HS-5 (cell line): ENCODE measurements at places on chromosomes 16 and 17.

- no peak for DNase-seq
These were observed 12.3 kb downstream of the CACNG4 start for GRCh38 chr17:66976781-66977201.

DNA sequence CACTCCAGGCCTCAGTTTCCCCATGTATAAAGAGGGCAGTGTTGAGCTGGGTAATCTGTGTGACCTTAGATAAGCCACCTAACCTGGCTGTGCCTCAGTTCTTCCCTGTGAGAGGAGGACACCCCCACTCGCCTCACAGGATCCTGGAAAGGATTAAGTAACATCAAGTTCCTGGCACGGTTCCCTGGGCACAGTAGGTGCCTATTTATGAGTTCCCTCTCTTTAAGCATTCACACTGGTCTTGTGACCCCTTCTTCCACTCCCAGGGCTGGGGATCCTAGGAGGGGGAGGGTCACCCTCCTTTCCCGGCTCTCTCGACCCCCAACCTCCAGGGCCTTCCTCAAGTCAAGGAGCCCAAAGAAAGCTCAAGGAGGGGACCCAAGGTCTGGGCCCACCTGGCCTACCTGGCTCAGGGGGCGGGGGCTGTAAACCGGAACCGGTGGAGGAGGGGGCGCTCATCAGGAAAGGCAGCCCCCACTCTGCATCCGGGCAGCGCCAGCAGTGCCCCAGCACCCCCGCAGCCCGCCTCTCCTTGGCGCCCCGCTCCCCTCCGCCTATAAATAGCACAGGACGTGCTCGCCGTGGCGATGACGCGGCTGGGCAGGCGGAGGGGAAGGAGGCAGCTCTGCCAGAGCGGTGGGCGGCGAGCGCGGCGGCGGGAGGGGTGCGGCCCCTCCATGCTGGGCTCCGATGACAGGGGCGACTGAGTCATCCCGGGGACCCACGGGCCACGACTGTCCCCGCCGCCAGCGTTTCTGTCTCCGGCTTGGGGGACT is 9.4 kb downstream of the RPL19 start:
- no peak for DNase-seq

- DNase-seq, result no peak
These were observed 121.2 kb downstream of the RPTOR start for GRCh38 chr17:80665792-80666191.

DNA sequence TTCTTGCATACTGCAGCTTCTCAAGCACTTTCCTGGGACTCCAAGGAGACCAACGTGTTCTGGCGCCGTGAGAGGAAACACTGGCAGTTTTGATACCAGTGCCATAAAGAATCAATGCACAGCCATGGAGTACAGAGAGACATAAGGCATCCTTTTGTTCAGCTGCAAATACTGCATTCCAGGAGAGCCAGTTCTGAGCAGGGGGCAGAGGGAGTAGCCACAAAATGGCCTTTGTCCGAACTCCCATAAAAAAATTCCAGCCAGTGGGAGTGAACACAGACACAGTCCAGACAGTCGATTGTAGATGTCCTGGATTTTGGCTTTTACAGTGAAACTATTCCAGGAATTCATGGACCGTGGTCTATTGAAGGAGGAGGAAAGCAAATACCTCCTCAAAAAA is 36.2 kb upstream of the TEKT3 start:
- no peak for DNase-seq

DNA sequence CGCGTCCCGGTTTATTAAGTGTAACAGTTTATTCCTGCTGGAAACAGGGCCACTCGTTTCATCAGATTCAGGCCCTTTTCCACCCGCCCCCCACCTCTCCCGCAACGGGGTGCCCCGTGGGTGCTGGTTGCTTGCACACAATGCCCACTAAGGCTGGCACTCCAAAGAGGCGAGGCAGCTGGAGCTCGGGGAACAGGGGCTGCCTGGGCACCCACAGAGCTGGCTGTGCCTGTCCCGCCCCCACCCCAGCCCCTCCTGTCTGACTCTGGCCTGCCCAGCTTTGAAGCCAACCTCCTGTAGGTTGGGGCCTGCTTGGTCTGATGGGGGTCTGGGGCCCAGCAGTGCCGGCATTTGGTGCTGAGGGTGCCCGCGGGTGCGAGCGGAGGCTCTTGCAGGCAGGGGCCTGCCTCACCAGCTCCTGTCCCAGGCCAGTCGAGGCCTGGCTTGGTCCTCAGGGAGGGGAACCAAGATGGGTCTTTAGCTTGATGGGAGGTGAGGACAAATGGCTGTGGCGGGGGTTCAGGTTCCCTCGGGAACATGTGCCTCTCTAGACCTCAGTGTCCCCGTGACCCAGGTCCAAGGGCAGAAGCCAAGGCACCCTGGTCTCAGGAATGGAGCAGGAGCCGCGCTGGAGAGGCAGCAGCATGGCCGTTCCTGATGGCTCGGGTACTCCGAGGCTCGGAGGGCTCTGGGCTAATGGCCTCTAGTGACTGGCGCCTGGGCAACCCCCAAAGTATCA is 20.1 kb downstream of the MYBBP1A start:
- no peak for DNase-seq

DNA sequence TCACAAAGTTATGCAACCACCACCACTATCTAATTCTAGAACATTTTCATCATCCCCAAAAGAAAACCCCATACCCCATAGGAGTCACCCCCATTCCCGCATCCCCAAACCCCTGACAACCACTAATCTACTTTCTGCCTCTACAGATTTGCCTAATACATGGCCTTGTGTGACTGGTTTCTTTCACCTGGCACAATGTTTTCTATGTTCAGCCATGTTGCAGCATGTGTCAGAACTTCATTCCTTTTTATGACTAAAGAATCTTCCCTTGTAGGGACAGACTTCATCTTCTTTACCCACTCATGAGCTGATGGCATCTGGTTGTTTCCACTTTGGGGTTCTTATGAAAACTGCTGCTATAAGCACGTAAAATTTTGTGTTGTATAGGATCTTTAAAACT is 34.6 kb downstream of the CYTH1 start:
- no peak for DNase-seq

DNA sequence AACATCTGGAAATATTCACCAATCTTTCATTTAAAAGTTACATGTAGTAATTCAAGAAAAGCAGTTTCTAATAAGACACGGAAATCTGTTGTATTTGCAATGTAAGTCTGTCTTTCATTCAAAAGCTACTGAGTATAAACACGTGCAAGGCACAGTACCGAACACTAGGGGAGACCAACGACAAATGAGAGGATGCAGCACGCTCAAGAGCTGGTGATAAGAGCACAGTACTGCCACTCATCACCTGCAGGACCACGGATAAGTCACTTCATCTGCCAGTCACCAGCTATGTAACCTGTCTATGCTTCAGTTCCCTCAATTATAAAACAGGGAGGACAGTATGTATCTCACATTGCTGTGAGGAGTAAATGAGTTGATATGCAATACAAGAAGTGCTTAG is 67.1 kb downstream of the CLEC18A start:
- DNase-seq, result no peak

DNA sequence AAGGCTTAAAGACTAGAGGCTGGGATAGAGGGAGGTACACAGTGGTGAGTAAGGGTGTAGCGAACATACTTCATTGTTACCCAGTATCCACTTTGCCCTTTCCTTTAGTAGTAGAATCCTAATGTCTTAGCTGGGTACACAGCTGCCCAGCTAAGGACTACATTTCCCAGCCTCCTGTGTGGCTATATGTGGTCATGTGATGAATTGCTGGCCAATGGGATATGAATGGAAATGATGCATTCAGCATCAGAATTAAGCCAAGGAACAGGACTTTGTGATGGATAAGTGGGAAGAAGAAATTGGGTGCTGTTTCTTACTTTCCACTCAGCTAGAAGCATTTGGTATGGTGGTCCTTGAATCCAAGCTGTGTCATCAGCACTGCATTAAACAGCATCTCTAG is 55.9 kb downstream of the FOXL1 start:
- no peak for DNase-seq

GRCh38 chr17:9615486-9615885 is 29.8 kb upstream of the USP43 start:
- no peak for DNase-seq
